ENCODE measurements at places on chromosomes 12 and 14.

GRCh38 chr14:37678916-37679315 is 83.5 kb downstream of the TTC6 start:
- no peak for DNase-seq

GRCh38 chr12:754851-755562 is 2.6 kb downstream of the WNK1 start:
- no peak for DNase-seq

DNA sequence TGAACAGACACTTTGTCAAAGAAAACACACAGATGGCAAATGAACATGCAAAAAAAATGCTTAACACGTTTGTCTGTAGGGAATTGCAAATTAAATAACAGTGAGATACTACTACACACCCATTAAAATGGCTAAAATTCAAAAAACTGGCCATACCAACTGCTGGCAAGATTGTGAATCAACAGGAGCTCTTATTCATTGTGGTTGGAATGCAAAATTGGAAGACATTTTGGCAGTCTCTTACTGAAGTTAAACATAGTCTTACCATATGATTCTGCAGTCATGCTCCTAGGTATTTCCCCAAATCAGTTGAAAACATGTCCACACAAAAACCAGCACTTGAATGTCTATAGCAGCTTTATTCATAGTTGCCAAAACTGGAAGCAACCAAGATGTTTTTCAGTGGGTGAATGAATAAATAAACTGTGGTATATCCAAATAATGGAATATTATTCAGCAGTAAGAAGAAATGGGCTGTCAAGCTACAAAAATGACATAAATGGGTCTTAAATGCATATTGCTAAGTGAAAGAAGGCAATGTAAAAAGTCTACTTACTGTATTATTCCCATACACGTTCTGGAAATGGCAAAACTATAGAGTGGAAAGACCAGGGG is 91.4 kb downstream of the PLEKHA5 start:
- DNase-seq = no peak

GRCh38 chr14:74875941-74876913 is at the start of gene PROX2:
Gene PROX2 (minus strand): TSS chr14:74876145. CDS start chr14:74863834, 12,311 bp downstream.
- no peak for DNase-seq

GRCh38 chr14:64946310-64947045 is 3.9 kb upstream of the GPX2 start:
- DNase-seq = no peak

- no peak for DNase-seq
Measured at GRCh38 chr12:128753438-128753837, 70.3 kb downstream of the SLC15A4 start.

DNA sequence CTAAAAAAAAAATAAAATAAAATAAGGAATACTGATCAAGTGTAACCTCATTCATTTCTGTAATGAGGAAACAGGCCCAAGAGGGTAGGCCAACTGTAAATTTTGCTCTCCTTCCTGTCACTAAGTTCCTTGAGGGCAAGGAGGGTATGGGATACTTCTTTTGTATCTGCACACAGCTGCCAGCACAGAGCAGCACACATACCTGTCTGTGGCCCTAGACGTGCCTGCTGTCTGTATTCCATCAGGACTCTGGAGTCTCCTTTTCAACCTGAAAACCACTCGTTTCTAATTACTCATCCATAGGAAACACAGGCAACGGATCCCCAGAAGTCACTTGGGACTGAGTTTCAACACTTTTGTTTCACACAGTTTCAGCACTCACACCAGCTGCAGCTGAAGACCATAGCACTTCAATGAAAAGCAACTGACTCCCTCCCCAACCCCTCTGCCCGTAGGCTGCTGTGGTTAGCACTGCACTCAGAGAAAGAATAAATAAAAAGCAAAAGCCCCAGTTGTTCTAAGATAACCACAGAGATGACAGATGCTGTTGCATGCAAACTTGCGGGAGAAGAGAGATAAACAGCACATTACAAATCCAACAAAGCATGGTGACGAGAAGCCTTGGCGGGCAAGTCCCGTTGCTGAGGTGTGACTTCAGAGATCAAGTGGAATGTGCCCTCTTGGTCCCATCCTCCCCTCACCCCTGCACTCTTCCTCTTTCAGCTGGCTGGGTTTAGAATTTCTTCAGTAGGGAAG is 24.9 kb downstream of the CRACR2A start:
- DNase-seq = no peak

GRCh38 chr12:100793182-100793581 is 1.4 kb upstream of the ANO4 start:
- DNase-seq = no peak

DNA sequence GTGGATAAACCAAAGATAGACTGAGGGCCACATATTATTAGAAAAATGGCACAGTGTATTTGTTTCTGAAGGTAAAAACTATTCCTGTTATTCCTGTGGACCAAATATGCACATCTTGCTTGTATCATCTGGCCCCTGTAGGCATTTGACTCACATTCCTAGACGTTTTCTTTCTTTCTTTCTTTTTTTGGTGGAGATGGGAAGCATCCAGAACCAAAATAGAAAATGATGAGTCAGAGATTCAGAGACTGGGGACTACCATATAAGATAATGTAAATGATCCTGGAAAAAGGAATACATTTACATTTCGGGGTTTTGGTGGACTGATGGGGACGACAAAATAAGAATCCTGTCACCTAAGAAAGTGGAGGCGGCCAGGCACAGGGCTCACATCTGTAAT is 24.2 kb downstream of the TRIM9 start:
- no peak for DNase-seq

DNA sequence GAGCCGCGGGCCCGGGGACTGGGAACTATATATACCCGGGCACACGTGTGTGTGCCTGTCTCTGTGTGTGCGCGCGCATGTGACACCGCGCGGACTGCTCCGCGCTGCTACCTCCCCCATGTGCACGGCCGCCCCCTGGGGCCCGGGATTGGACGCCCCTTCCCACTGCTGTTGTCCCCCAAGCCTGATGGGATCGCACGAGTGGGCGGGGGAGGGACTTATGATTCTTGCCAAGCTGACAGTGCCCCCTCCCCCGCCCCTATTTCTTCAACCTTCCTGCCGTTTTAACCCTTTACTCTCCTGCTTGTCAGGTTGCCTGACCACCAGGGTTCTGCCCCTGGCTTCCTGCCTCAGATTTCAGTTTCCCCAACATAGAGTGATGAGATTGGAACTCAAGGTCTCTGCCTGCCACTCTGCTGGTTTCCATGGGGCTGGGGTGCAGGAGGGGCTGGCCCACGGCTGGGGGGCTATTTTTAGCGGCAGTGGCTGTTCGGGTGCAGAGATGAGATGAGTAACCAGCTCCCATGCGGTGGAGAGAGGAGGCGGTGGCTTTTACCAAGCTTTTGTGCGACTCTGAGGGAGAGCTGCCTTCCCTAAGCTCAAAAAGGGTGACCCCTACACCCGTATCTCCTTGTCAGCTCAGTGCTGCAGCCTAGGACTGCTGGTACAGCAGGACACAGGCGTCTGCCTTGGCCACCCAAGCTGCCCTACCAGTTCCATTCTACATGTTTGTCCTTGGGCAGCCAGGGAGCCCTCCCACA is at the start of gene DDN:
Gene DDN, minus strand, starts transcription at position 5 of the 761 bp plus-strand sequence. CDS start 88 bp downstream, outside the sequence.
- DNase-seq = no peak

- no peak for DNase-seq
Measured at GRCh38 chr12:108592033-108592909, 5.6 kb downstream of the TMEM119 start.

DNA sequence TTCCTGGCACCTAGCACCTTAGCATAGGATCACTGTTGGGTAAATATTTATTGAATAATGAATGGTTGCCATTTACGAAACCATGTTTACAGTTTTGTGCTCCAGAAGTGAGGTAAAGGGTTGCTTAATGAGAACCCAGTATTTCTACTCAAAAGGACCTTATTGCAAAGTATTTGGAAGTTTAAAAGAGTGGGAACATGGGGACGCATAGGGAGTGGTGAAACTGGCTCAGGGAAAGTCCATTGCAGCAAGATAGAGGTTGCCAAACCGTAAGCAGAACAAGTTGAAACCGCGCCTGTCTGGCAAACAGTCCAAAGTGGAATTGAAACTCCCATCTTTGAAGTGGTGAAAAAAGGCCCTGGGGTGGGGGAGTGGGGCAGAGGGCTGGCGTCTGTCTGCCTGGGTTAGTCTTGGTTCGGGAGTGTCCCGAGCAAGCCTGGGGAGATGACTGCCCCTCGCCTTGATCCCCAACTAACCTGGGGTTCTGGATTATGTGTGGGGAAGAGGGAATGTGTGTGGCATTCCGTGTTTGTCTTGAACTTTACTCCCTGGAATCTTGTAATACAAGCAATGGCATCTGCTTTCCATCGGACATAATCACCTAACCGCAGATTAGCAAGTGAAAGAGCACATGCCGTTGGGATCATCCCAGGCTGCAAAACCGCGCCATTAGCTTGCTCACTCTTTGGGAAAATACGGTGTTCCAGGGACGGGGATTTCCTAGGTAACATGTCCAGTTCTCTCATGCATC is 7.2 kb downstream of the ALDH2 start:
- no peak for DNase-seq

- no peak for DNase-seq
Measured at GRCh38 chr12:94805749-94806529, 155.6 kb upstream of the TMCC3 start.

- no peak for DNase-seq
Measured at GRCh38 chr14:28308734-28309133, 457.9 kb upstream of the FOXG1 start.

GRCh38 chr12:1179128-1179527 is 188.1 kb downstream of the ERC1 start:
- DNase-seq = no peak

- no peak for DNase-seq
Measured at GRCh38 chr12:89211456-89211855, 140.8 kb downstream of the DUSP6 start.

DNA sequence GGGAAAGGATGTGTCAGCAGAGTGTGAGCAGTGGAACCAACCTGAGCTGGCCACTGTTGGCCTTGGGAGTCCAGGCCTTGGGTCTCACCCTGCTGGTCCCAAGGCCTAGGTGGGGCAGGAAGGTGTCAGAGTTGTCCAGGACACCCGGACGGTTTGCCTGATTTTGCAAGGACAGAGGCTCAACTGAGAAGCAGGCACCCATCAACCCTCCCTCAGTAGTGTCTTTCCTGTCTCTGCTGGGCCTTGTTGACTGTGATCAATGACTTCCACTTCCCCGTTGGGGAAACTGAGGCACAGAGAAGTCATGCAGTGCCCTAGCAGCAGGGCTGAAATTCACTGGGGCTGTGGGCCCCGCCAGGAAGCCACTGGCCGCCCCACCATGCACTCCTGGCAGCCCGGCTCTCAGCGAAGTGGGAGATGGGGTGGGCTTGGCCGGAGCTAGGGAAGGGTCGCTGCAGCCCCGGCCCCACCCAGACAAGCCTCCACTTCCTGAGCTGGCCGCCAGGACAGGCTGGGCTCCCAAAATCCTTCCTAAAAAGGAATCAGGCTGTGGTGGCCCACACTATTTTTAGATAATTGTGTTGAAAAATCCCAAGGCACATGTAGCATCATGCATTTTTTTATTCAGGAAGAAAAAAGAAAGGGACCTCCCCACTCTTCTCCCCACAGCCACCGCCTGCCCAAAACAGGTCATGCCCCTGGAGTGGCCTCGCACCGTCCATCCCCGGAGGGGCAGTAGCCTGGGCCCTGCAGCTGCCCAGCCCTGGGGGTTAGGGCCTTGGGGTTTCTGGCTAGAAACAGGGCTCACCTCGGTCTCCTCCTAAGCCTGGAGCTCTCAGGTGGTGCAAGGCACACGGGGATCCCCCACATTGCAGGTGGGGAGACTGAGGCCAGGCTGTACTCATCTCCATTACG is 127.4 kb downstream of the CALM1 start:
- no peak for DNase-seq

- no peak for DNase-seq
Measured at GRCh38 chr12:43112101-43112920, 439.7 kb downstream of the ADAMTS20 start.

GRCh38 chr12:6444031-6444430 is 724 bp upstream of the CD27 start:
- DNase-seq = no peak

- DNase-seq = no peak
Measured at GRCh38 chr14:75123991-75124390, 2.9 kb downstream of the NEK9 start.

- DNase-seq = no peak
Measured at GRCh38 chr12:100027671-100028070, 42.9 kb upstream of the ANKS1B start.

- DNase-seq = no peak
Measured at GRCh38 chr14:32709027-32709426, 229.7 kb upstream of the NPAS3 start.

Data from activated CD8-positive, alpha-beta memory T cell treated with anti-CD3 and anti-CD28 coated beads for 48 hours (primary cell).